Airway epithelial cell (primary cell): ENCODE measurements at places on chromosomes 1 and 21. TPM values are rescaled to one million over a fixed set of nuclear protein-coding genes. Genes with fewer than 3 reads are reported as not detected.

NDUFS2 gene
- total RNA-seq: 87.7 and 96.5 TPM in 2 replicates

SLC2A1 gene
- total RNA-seq: 1,064 and 1,733 TPM in 2 replicates

TPTE gene
- total RNA-seq: not detected in 2 replicates

RPE65 gene
- not detected in 2 replicates for total RNA-seq

DFFB gene
- 6.5 and 6.9 TPM in 2 replicates for total RNA-seq

PTPRC gene
- not detected in 2 replicates for total RNA-seq

KRTAP21-1 gene
- not detected in 2 replicates for total RNA-seq

OR2G6 gene
- not detected in 2 replicates for total RNA-seq

GREM2 gene
- not detected in 2 replicates for total RNA-seq

RXFP4 gene
- total RNA-seq: not detected in 2 replicates

SERINC2 gene
- 188 and 258 TPM in 2 replicates for total RNA-seq

AIRE gene
- not detected in 2 replicates for total RNA-seq

LRRC41 gene
- total RNA-seq: 65.8 and 100 TPM in 2 replicates

DNAJC28 gene
- 0.42 TPM in 2 replicates for total RNA-seq

DYNLT4 gene
- not detected in 2 replicates for total RNA-seq

KRTAP11-1 gene
- not detected in 2 replicates for total RNA-seq

LCE1F gene
- not detected in 2 replicates for total RNA-seq

SERPINC1 gene
- not detected in 2 replicates for total RNA-seq

AXDND1 gene
- not detected in 2 replicates for total RNA-seq

MYOG gene
- not detected in 2 replicates for total RNA-seq

TMPRSS2 gene
- 1.0 and 1.2 TPM in 2 replicates for total RNA-seq

C8A gene
- total RNA-seq: not detected in 2 replicates

DMBX1 gene
- total RNA-seq: not detected in 2 replicates

NBPF26 gene
- total RNA-seq: 9.2 and 13.0 TPM in 2 replicates
